Naive thymus-derived CD4-positive, alpha-beta T cell (primary cell): ENCODE measurements at places on chromosomes 11 and 22. TPM values are rescaled to one million over a fixed set of nuclear protein-coding genes. Genes with fewer than 3 reads are reported as not detected.

- DNase-seq: no peak
- H3K36me3 ChIP-seq: no peaks in the 10 kb centered on the region
- H3K4me3 ChIP-seq: no peak overlapping the region
These were observed 5.2 kb upstream of the SREBF2 start for GRCh38 chr22:41827671-41828070.

ACTN3 gene
- not detected for polyA plus RNA-seq

- no peaks in the 10 kb centered on the region for H3K27me3 ChIP-seq
- peaks cover 12% of the 10 kb centered on the region for H3K4me1 ChIP-seq
- H3K36me3 ChIP-seq: peaks cover 29% of the 10 kb centered on the region
- no peak for DNase-seq
- no peak overlapping the region for H3K4me3 ChIP-seq
- H3K27ac ChIP-seq: peak overlapping the region; percentile 47
These were observed 23.8 kb downstream of the CAPRIN1 start for GRCh38 chr11:34075178-34075820.

DENND5A gene
- 33.9 TPM for polyA plus RNA-seq

F2 gene
- not detected for polyA plus RNA-seq

GRCh38 chr22:48320683-48321451 lies 1506.8 kb downstream of the BRD1 start:
- no peak for DNase-seq
- no peak overlapping the region for H3K27ac ChIP-seq
- no peaks in the 10 kb centered on the region for H3K4me1 ChIP-seq

DNA sequence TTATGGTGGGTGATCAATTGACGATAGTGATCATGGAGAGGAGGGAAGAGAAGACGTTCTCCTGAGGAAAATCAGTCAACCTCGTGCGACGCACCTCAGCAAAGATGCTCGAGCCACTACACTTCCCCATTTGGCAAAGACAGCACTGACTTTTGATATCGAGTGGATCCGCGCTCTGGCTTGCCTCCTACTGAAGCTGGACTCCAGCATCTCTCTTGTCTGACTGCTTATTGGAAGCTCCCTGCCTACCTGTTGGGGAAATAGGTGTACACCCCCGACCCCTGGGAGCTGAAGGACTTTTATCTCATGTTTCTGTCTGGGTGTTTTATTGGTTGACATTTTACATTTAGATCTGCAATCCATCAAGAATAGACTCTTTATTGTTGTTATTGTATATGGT lies 476.8 kb upstream of the B3GAT1 start:
- H3K4me1 ChIP-seq: no peaks in the 10 kb centered on the region
- no peak overlapping the region for H3K27ac ChIP-seq

AP5B1 gene
- 19.2 TPM for polyA plus RNA-seq

DNA sequence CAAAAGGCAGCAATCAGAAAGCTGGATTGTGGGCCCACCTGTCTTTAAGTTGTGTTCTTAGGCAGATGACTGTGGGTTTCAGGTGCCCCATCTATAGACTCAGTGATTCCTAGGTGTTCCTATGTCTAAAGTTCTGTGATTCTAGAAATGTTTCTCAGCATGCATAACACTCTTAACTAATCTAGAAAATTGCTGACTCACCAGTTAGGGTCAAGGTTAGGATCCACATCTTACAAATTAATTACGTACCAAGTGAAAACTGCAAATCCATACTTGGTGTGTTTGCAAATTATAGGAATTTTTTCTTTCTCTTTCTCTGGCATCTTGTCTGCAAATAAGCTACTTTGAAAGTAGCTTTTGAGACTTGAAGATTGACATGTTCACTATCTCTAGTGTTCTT lies 7.7 kb downstream of the CECR2 start:
- H3K4me3 ChIP-seq: no peak overlapping the region
- no peaks in the 10 kb centered on the region for H3K4me1 ChIP-seq
- no peak for DNase-seq

DNA sequence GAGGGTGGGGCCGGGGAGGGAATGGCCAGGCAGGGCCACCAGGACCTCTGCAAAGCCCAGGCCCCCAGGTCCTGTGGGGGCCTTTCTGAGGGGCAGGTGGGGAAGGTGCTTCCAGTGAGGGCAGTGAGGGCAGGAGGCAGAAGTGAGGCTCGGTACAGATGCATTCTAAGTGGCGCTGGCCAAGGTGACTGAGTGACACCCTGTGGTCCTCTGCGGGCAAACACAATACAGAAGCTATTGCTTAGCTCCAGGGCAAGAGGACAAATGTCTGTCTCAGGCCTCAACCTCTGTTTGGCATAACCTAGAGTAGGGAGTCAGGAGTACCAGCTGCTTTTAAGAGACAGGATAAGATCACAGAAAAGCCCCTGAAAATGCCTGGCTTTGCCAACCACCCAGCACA lies 31.3 kb downstream of the B3GAT1 start:
- H3K36me3 ChIP-seq: no peaks in the 10 kb centered on the region
- H3K27me3 ChIP-seq: no peaks in the 10 kb centered on the region
- peaks cover 2% of the 10 kb centered on the region for H3K4me1 ChIP-seq
- no peak for DNase-seq
- H3K4me3 ChIP-seq: no peak overlapping the region

KCNJ11 gene
- polyA plus RNA-seq: not detected

DNA sequence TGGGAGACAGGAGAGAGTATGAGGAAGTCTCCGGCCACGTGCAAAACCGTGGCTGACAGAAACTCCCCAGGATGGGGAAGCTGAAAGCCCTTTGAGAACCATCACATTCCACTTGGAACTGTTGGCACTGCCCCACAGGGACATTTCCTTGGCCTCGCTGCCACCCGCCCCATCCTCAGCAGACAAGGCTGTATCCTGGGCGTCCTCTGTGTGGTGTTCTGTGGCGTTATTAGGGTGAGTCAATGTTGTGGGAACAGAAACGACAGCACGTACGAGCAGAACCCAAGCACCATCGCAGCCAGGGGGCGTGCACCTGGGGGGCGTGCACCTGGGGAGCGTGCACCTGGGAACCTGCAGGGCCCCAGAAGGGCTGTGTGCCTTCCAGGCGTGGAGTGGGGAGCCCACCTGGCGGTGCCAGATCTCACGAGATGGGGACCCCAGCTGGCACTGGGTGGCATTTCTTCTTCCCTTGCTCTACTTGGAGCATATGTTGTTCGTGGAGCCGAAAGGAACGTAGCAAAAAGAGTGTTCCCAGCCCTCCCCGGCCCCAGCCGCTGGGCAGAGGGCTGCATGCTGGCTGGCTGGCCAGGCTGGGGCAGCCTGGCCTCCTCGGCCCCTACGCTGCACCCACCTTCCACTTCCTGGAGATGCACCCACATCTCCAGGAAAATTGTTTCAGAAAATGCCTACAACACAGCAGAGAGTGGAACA lies 35.4 kb downstream of the NFAM1 start:
- H3K27me3 ChIP-seq: no peaks in the 10 kb centered on the region
- no peaks in the 10 kb centered on the region for H3K36me3 ChIP-seq
- no peak overlapping the region for H3K27ac ChIP-seq
- DNase-seq: no peak
- H3K4me1 ChIP-seq: no peaks in the 10 kb centered on the region

DNA sequence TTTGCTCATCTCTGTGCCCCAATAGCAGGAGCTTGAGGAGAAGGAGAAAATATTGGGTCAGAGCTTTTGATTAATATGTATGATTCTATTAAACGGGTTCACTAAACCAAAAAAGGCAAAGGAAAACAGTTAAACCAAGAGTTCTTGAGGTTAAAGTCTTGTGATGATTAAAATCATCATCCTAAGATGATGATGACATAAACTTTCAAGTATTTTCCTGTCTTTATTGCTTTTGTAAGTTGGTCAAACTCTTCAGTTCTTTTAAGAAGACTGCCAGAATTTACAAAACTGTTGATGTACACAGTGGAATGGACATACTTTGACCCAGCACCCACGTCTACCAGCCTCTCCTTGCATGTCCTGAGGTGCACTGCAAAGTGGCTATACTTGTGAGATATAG lies 41.0 kb downstream of the FDX1 start:
- DNase-seq: no peak
- H3K27me3 ChIP-seq: no peaks in the 10 kb centered on the region
- H3K4me3 ChIP-seq: no peak overlapping the region

APOA5 gene
- not detected for polyA plus RNA-seq

GRCh38 chr11:61417670-61418069 lies 12.1 kb downstream of the CPSF7 start:
- DNase-seq: no peak
- peaks cover 5% of the 10 kb centered on the region for H3K4me1 ChIP-seq
- no peaks in the 10 kb centered on the region for H3K27me3 ChIP-seq
- H3K36me3 ChIP-seq: peaks cover 32% of the 10 kb centered on the region
- H3K27ac ChIP-seq: peak overlapping the region; percentile 11
- no peak overlapping the region for H3K4me3 ChIP-seq

DNA sequence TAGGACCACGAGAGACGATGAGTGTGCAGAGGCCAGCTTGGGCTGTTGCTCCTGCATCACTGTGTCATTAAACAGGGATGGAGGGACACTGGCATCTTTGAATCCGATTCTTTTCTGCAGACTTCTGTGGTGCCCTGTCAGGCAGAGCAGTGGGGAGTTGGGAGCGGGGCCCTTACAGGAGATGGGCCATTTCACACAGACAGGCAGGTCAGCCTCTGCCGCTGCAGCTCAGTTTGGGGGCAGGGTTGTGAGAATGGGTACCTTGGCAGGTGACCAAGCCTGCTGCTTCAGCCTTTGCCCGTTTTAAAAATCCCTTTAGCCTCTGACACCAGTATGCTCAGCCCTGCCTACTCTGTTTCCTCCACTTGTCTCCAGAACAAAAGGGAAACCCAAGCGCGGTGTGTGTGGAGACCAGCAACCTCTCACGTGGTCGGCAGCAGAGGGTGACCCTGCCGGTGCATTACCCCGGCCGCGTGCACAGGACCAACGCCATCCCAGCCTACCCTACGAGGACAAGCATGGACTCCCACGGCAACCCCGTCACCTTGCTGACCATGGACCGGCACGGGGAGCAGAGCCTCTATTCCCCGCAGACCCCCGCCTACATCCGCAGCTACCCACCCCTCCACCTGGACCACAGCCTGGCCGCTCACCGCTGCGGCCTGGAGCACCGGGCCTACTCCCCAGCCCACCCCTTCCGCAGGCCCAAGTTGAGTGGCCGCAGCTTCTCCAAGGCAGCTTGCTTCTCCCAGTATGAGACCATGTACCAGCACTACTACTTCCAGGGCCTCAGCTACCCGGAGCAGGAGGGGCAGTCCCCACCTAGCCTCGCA lies 12.6 kb downstream of the C22orf31 start:
- no peaks in the 10 kb centered on the region for H3K4me1 ChIP-seq
- H3K4me3 ChIP-seq: no peak overlapping the region
- H3K27me3 ChIP-seq: no peaks in the 10 kb centered on the region
- no peak overlapping the region for H3K27ac ChIP-seq
- H3K36me3 ChIP-seq: no peaks in the 10 kb centered on the region
- DNase-seq: no peak

SLC6A5 gene
- not detected for polyA plus RNA-seq

OR8H1 gene
- polyA plus RNA-seq: not detected

DNA sequence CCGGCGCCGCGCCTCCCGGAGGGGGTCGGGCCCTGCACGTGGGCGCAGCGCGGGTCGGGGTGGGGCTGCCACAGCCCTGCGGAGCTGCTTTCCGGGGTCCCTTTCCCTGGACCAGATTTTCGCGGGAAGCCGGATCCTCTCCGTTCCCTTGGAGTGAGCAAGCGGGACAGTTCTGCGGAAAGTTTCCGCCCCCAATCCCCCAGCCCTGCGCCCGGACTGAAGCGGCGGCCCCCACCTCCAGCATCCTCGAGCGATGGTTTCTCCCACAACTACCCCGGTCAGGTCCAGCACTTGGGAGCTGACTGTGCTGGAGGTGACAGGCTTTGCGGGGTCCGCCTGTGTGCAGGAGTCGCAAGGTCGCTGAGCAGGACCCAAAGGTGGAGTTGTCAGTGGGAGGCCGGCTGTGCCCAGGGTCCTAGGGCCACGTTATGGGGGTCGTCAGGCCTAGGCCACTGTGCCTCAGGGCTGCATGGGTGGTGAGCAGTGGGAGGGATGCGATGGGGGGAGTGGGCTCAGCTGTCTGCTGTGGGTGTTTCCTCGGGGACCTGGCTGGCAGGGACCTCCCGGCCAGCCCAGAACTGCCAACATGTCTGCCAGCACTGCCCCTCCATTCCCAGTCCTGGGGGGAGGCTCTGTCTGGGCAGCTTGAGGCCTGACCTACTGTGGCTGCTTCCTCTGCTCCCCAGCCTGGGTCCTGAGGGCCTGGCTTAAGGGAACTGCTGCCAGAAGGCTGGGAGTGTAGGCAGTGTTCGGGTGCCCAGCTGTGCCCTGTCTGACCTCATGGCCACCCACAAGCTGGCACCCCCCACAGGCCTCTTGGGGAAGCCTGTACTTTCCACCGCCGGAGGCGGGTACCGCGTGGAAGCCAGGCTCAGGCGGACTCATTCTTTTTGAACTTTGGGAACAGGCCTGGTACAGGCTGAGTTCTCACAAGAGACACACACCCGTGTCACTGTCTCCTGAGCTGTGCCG lies 726 bp downstream of the ST3GAL4 start:
- H3K4me3 ChIP-seq: peak overlapping the region; percentile 52
- H3K27me3 ChIP-seq: no peaks in the 10 kb centered on the region

- H3K4me1 ChIP-seq: peaks cover 8% of the 10 kb centered on the region
- H3K27ac ChIP-seq: no peak overlapping the region
- H3K27me3 ChIP-seq: no peaks in the 10 kb centered on the region
- no peak overlapping the region for H3K4me3 ChIP-seq
- DNase-seq: no peak
These were observed 33.7 kb downstream of the OSBPL5 start for GRCh38 chr11:3131330-3131941.
